Stimulated activated CD4-positive, alpha-beta T cell treated with anti-CD3 and anti-CD28 coated beads, Interleukin-12 subunit alpha, Interleukin-12 subunit beta, amount 100 ng/mL, for 4 hours (primary cell): ENCODE measurements at places on chromosomes 3 and 15.

GRCh38 chr3:40042752-40043443 is 233.5 kb downstream of the MYRIP start:
- DNase-seq: no peak

- no peak for DNase-seq
Measured at GRCh38 chr3:154210986-154211385, 89.8 kb downstream of the ARHGEF26 start.

GRCh38 chr15:97876281-97876675 is 84.2 kb upstream of the ARRDC4 start:
- no peak for DNase-seq

DNA sequence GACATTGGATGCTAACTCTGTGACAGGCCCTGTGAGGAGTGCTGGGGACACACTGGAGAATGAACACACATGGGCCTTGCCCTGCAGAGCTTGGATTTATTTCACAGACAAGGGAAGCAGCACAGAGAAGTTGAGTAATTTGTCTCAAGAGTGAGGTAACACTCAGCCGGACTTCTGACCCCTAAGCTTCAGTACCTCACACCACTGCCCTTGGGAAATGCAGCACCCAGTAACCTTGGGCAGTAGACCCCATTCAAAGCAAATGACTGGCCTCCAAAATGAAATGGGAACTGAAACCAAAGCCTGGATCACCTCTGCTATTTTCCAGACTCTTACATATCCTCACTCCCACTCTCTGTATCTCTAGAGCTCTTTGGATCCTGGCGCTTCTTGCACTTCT is 37.3 kb downstream of the RFT1 start:
- DNase-seq: no peak

- no peak for DNase-seq
Measured at GRCh38 chr3:41690766-41691563, 270.9 kb downstream of the ULK4 start.

- peak; percentile 99 for DNase-seq
Measured at GRCh38 chr3:101676765-101677435, at the start of gene ZBTB11. Gene ZBTB11 (minus strand): TSS chr3:101677132. CDS start chr3:101676914, 218 bp downstream.
